ENCODE measurements at places on chromosomes 2 and 18.

DNA sequence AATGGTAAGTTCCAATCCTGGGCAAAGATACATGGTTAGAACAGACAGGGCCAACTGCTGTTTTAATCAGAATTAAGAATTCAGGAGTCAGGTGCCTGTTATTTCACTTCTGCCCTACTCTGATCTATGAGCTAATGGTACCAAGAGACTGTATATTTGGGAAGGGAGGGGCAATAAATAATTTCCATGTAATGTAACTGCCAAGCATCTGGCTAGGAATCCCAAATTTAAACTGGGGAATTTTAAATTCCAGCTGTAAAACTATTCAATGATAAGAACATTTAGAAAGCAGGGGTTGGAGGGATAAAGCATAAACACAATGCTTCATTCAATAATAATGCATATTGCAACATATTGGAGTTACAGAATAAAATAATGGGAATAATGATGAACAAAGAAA lies 49.7 kb downstream of the SCN7A start:
- DNase-seq: no peak

GRCh38 chr18:79933765-79934164 lies 17.7 kb downstream of the SLC66A2 start:
- DNase-seq: no peak

DNA sequence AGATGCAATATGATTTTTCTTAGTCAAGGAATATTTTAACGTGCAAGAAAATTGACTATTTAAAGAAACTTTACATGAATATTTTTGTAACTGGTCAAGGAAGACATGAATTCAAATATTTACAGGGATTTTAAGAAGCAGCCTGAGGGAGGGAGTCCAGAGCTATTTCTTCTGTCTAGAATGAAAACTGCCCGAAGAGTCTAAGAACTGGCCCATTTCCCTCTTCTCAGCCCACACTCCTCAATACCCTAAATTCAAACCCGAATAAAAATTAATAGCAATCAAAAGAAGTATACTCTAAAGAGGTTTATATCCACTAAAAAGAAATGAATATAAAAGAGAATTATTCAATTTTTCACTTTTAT lies 6.5 kb upstream of the NDUFV2 start:
- DNase-seq: no peak

DNA sequence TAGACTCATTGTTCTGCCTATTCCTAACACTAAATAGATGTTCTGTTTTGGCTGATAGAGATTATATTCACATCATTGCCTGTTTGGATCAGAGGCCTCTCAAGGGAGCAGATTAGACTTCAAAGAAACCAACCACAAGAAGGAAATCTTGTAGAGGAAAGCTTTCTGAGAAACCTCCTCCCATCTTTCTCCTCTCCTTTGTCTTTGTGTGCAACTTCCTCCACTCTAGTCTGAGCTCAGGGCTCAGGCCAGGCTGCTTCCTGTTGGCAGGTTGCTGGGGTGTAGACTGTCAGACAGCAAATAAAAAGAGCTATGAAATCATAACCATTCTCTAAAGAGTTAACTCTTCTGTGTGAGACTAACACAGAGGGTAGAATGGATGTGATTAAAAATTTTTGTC lies 113.0 kb downstream of the TGFA start:
- DNase-seq: no peak

DNA sequence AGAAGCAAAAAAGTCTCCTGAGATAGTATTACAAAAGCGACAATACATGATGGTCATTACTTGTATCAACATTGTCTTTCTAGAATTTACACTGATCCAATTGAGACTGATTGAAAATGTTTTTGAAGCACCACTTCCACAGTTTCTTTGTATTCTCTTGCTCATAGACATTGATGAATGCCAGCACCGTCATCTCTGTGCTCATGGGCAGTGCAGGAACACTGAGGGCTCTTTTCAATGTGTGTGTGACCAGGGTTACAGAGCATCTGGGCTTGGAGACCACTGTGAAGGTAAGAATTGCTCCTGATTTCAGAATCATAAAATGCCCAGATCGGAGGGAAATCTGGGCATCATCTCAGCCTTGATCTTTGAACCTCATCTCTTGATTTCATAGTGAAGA lies 175.1 kb upstream of the RASGRP3 start:
- no peak for DNase-seq

- DNase-seq: no peak
Measured at GRCh38 chr18:33472509-33472908, 32.0 kb upstream of the CCDC178 start.

DNA sequence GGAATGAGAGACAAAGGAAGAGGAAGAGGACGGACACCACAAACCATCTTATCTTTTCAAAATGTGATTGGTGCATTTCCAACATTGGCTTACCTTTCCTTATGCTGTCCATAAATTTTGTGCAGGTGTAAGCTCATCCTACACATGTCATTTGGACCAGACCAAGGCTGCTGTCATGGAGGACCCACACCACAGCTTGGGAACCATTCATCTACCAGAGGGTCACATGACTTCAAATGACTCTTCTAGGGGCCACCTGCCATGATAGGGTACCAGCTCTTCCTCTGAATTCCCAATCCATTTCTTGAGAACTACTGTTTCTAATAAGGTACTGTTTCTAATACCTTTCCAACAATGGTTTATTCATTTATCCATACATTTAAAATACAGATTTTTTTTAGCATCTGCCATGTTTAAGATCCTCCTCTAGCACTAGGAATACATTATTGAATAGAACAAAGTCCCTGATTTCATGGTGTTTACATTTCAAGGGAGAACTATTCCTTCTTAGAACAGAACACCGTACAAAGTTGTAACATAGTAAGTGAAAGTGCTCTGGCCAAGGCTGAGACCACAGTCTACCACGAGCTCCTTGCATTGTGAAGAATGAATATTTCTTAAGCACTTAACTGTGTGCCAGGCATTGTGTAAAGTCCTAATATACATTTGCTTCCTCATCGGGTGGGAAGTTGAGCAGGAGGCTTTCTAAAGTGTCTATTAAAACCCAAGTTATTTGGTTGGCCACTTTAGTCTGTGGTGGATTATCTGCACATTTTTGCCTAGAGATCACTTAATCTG lies 246.1 kb upstream of the FN1 start:
- DNase-seq: peak; percentile 91

DNA sequence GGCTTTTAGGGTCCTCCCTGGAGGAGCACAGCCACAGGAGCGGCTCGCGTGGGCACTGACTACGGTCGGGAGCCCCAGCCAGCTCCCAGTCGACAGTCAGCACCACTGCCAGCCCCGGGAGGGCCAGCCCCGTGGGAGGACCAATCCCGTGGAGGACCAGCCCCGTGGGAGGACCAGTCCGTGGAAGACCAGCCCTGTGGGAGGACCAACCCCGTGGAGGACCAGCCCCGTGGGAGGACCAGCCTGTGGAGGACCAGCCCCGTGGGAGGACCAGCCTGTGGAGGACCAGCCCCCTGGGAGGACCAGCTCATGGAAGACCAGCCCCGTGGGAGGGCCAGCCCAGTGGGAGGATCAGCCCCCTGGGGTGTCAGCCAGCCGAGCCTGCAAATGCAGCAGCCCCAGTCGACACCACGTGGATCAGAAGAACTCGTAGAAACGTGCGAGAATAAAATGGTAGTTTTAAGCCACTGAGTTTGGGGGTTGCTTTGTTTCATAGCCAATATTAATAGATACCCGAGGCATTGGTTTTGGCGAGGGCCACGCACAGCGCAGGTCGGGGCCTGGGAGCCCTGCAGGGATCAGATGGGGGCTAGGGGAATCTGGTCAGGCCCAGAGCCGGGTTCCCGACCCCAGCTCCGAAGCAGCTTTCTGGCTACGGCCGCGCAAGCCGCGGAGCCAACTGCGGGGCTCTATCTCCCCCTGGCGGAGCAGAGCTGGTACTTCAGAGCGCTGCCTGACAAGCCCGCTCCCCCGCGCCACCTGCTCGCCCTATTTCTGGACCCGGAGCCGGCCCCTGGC lies 73.0 kb downstream of the TEX51 start:
- DNase-seq: peak; percentile 68

DNA sequence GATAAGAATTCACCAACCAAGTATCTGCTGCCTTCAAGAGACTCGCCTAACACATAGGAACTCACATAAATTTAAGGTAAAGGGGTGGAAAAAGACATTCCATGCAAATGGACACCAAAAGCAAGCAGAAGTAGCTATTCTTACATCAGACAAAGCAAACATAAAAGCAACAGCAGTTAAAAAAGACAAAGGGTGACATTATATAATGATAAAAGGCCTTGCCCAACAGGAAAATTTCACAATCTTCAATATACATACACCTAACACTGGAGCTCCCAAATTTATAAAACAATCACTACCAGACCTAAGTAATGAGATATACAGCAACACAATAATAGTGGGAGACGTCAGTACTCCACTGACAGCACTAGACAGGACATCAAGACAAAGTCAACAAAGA lies 41.4 kb downstream of the NEMP2 start:
- no peak for DNase-seq

DNA sequence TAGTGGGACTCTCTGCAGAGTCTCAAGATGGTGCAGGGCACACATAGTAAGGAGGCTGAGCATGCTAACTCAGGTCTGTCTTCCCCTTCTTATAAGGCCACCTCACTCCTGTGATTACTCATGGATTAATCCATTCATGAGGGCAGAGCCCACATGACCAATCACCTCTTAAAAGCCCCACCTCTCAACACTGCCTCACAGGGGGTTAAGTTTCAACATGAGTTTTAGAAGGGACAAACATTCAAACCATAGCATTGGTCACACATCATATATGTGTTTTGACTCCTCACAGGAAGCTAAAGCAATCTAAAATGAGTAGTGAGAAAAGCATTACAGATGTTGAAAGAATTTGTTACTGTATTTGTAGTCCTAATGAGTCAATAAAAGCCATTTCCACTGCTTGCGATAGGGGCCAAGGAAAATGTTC lies 57.5 kb downstream of the DTNA start:
- DNase-seq: no peak

DNA sequence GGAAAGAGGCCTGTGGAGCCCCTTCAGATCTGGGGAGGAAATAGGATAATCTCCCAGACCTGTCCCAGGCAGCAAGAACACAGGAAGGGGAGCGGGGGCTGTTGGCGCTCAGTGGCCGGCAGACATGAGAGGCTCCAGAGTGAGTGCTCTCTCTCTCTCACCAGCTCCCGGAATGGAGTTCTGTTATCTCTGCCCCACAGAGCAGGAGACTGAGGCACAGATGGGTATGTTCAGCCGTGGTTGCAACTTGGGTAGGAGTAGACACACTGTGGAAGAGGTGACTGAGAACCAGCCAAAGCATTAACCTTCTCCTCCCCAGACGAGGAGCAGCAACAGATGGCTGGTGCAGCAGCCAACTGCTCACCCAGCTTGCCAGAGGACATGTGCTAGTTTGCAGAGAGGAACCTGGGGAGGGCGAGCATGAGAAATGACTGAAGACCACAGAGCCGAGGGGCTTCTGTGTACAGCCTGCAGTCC lies 82.0 kb downstream of the NRP2 start:
- DNase-seq: no peak

DNA sequence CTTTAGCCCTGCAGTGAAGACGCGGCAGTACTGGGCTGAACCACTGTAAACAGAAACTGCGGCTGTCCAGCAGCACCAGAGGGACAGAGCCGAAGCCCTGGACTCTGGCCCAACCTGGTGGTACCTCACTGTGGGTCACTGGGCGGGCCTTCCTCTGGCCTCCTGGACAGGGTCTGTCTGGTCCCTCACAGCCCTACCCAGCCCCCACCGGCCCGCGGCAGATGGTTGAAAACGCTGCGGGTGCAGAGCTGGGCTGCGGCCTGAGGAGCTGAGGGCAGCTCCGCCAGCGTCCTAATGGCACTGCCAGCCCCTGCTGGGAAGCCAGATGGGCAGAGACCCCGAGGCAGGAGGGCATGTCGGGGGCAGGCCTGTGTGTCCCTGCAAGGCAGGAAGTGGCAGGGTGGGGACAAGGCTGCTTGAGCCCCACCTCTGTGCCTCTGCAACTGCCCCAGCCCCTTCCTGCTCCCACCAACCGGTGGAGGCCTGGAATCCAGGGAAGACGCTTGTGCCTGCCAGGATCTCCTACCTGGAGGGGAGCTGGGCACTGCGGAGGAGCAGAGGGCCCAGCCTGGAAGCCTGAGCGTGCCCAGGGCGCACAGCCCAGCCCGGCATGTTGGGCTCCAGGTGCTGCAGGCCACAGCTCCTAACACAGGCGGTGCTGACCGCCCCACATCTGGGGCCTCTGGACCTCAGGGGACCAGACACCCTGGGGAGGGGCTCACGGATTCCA lies 36.3 kb downstream of the HS6ST1 start:
- no peak for DNase-seq

- peak; percentile 93 for DNase-seq
Measured at GRCh38 chr18:35972197-35973000, at the start of gene RMP24. RMP24 (plus strand) TSS chr18:35972679.

DNA sequence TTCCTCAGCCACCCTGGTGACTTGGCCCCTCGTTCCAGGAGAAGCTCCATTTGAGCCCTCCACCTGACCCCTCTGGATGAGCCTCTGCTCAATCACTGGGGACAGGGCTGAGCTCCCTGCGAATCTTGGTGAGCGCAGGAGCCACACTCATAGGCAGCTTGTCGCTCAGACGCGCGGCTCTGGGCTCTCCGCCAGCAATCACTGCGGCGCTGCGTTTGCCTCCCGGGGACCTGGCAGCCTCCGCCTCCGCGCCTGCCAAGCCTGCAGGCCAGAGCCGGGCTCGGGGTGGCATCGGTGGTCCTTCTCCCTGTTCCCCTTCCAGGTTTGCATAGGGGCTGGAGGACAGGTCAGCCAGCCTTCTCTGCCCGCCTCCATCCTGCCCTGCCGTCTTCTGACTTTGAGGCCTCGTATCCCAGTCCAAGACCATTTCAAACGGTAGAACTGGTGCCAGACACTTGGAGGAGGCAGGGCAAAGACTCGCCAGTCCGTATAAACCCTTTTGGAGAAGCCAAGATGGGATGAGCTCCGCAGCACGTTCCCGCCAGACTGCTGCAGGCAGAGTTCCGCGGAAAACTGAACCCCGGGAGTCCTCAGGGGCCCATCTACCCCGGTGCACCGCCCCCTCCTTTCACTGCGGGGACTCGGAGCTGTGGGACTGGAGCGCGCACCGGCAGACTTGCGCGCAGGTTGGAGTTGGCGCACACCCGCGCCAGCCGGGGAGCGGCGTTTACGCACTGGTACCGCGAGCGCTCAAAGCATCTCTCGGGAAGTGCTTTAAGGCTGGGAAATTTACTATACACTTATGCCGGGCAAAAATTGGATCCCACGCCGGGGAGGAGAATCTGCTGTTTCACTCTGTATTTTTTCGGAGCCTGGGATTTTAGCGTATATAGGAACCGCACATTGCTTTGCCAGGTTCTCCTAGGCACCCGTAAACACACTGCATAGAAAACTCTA lies 1.1 kb upstream of the TACR1 start:
- DNase-seq: no peak

Measured in inflammatory macrophage treated with lipopolysaccharide for 4 hours (primary cell).